ENCODE measurements at places on chromosomes 7 and 10. TPM values are rescaled to one million over a fixed set of nuclear protein-coding genes. Genes with fewer than 3 reads are reported as not detected.

The DUSP5 gene
- 25.9 TPM for total RNA-seq

The ANKRD1 gene
- not detected for total RNA-seq

The ZDHHC6 gene
- 64.3 TPM for total RNA-seq

The C10orf53 gene
- not detected for total RNA-seq

The NHLRC2 gene
- total RNA-seq, result 23.7 TPM

GRCh38 chr7:143901332-143901667, 676 bp downstream of the TCAF1 start:
- peak overlapping the region; percentile 90 for H3K27ac ChIP-seq
- peak overlapping the region; percentile 92 for H3K4me3 ChIP-seq
- DNase-seq, result no peak
- peaks cover 26% of the 10 kb centered on the region for H3K4me1 ChIP-seq
- H3K36me3 ChIP-seq, result no peaks in the 10 kb centered on the region

DNA sequence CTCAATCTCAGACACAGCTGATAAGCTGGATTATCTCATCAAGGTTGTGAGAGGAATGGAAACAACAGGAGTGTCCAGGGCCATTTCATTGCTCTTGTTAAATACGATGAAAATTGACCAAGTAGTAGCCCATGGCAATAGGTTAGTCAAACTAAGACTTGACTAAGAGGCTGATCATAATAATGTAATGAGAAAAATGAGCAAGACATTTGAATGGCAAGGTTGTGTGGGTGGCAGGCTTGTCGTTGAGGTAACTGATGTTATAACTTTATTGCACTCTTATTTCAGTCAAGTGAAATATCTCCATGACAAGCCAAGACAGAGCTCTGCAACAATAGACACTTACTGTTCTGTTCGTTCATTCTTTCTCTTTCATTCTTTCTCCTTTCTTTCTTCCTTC, 532.0 kb downstream of the GATA3 start:
- no peak overlapping the region for H3K4me3 ChIP-seq
- no peak overlapping the region for H3K27ac ChIP-seq
- H3K27me3 ChIP-seq, result peaks cover 15% of the 10 kb centered on the region
- H3K36me3 ChIP-seq, result no peaks in the 10 kb centered on the region
- DNase-seq, result no peak
- H3K4me1 ChIP-seq, result no peaks in the 10 kb centered on the region

DNA sequence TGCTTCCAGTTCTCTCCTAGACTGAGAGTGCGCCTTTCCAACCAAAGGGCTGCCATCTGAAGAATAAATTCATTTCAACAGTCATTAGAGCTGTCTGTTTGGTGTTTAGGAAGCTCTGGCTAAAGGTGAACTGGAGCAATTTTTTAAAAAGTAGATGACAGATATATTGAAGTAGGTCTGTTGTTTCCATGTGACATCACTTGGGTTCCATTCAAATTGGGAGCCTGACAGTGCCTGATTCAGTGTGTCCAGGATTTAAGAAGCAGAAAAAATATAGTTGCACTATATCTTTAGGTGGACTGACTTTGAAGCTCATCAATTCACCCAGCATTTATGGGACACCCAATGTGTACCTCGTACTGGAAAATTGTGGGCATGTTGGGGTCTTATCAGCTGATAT, 367.7 kb downstream of the BBS9 start:
- H3K27me3 ChIP-seq, result no peaks in the 10 kb centered on the region
- H3K4me1 ChIP-seq, result no peaks in the 10 kb centered on the region
- no peak overlapping the region for H3K4me3 ChIP-seq
- no peaks in the 10 kb centered on the region for H3K36me3 ChIP-seq

DNA sequence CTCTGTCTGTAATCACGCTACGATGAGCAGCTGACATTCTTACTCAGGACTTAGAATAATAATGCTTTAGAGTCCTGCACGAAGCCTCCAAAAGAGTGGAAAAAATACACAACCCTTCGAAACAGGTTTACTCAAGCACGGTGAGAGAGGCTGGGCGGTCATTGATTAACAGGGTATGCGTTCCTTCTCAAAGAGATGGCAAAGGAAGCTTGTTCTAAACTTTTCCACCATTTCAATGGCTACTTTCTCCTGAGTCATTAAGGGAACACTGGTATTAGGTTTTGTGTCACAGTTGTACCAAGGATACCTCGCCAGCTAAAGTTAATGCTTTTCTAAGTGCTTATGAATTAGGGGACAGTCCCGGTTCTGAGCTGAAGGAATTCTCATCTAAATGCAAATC, 141.9 kb upstream of the RHEB start:
- H3K4me1 ChIP-seq, result no peaks in the 10 kb centered on the region
- no peaks in the 10 kb centered on the region for H3K27me3 ChIP-seq
- H3K27ac ChIP-seq, result no peak overlapping the region
- DNase-seq, result no peak
- no peak overlapping the region for H3K4me3 ChIP-seq

- H3K4me3 ChIP-seq, result no peak overlapping the region
- H3K27ac ChIP-seq, result no peak overlapping the region
- no peaks in the 10 kb centered on the region for H3K4me1 ChIP-seq
- H3K27me3 ChIP-seq, result no peaks in the 10 kb centered on the region
Measured at GRCh38 chr7:10804770-10805169, 168.9 kb upstream of the PHF14 start.

DNA sequence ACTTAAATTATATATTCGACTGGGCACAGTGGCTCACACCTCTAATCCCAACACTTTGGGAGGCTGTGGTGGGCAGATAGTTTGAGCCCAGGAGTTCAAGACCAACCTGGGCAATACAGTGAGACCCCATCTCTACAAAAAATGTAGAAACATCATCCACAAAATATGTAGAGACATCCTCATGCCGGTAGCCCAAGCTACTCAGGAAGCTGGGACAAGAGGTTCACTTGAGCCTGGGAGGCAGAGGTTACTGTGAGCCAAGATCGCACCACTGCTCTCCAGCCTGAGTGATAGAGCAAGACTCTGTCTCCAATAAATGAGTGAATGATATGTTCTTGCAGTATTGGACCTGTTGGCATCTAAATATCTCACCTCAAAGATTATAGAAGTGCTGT, 22.6 kb upstream of the TNS3 start:
- H3K27ac ChIP-seq, result no peak overlapping the region
- no peaks in the 10 kb centered on the region for H3K4me1 ChIP-seq
- H3K27me3 ChIP-seq, result no peaks in the 10 kb centered on the region
- H3K4me3 ChIP-seq, result no peak overlapping the region
- DNase-seq, result no peak
- H3K36me3 ChIP-seq, result no peaks in the 10 kb centered on the region

DNA sequence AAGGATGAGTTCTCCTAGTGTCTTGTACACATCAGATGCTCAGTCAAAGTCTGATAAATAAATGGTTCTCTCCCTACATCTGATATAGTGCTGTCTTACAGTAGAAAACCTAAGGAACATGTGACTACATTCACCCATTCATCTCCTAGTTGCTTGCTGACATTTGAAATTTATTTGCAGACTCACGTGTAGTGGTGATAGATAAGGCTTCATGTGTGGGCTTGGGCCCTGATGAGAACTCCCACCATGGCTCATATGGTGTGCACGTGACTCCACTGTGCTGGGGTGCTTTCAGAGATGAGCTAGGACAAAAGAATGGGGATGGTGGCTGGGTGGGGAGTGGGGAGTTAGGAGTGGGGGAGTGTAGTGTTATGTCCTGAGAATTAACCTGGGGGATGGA, 287.3 kb downstream of the RPS24 start:
- peaks cover under 1% of the 10 kb centered on the region for H3K36me3 ChIP-seq
- no peak overlapping the region for H3K27ac ChIP-seq
- peaks cover 13% of the 10 kb centered on the region for H3K4me1 ChIP-seq
- peaks cover 9% of the 10 kb centered on the region for H3K27me3 ChIP-seq
- no peak for DNase-seq
- no peak overlapping the region for H3K4me3 ChIP-seq

DNA sequence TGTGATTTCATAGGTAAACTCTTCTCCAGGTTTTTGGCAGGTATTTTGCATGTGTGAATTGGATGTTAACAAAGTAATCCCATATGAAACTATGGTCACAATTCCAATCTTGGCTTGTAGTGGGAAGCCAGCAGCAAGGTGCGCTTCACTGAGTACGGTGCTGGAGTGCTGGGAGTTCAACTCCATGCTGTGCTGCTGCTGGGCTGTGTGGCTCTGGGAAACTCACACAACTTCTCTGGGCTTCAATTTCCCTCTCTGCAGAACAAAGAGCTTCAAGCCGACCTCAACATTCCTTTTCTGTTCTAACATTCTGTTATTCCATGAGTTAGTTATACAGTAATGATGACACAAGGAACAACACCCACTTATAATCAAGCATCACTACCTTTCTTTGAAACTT, 18.2 kb upstream of the PITRM1 start:
- no peak overlapping the region for H3K27ac ChIP-seq
- peaks cover 2% of the 10 kb centered on the region for H3K36me3 ChIP-seq
- no peak for DNase-seq
- peaks cover 55% of the 10 kb centered on the region for H3K27me3 ChIP-seq

GRCh38 chr10:98511876-98512275, 65.1 kb upstream of the HPS1 start:
- H3K4me3 ChIP-seq, result no peak overlapping the region
- no peaks in the 10 kb centered on the region for H3K4me1 ChIP-seq
- H3K27me3 ChIP-seq, result peaks cover 13% of the 10 kb centered on the region
- DNase-seq, result no peak
- H3K36me3 ChIP-seq, result no peaks in the 10 kb centered on the region
- H3K27ac ChIP-seq, result no peak overlapping the region

DNA sequence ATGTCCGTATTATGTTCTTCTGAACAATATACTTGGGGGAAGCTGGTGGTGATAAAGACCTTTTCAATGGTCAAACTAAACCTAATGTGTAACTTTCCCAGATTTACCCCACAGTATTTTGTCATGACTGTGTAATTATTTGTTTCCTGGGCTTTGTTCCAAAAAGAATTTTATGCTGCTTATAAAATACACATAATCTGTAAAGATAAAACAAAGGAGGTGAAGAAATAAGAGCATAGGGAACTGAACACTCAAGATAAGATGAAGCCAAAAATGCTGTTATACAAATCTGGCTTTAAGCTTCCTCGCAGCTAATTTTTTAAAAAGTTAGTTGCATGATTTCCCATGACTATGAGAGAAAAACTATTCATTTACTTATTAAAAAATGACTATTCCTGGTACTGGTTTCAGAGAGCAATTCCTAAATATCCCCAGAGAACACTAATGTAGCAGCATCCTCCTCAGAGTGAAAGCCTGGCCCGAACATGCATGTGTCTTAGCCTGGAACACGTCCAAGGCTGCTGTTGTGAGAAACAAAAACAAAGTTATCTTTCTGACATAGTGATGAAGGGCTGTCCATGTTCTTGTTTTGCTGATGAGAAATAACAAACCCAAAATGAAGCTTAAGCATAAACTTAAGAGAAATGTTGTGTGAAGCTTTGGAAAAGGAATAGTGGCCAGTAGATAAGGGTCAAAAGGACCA, 33.9 kb downstream of the MALSU1 start:
- DNase-seq, result no peak

DNA sequence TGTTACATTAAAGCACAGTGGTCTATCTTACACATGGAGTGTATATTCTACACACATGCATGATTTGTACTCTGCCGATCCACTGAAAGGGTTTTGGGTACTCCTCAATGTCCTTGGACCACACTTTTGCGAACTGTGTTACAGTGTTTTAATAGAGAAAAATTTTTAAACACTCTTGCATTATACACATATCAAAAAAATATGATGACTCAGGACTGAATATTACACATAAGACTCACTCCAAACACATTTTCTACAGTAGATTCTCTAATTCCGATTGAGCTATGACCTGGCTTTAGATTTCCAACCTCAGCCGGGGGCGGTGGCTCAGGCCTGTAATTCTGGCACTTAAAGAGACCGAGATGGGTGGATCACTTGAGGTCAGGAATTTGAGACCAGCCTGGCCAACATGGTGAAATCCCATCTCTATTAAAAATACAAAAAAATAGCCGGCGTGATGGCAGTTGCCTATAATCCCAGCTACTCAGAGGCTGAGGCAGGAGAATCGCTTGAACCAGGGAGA, 222.4 kb downstream of the CACNA2D1 start:
- H3K27ac ChIP-seq, result no peak overlapping the region
- H3K4me3 ChIP-seq, result no peak overlapping the region
- H3K27me3 ChIP-seq, result no peaks in the 10 kb centered on the region
- no peak for DNase-seq

GRCh38 chr10:62665771-62666170, 138.7 kb upstream of the ADO start:
- H3K4me1 ChIP-seq, result no peaks in the 10 kb centered on the region
- H3K36me3 ChIP-seq, result no peaks in the 10 kb centered on the region
- no peak for DNase-seq
- H3K27ac ChIP-seq, result no peak overlapping the region

GRCh38 chr7:18109762-18110161, 82.1 kb upstream of the PRPS1L1 start:
- H3K4me3 ChIP-seq, result no peak overlapping the region
- no peak for DNase-seq
- no peaks in the 10 kb centered on the region for H3K4me1 ChIP-seq
- no peaks in the 10 kb centered on the region for H3K36me3 ChIP-seq
- no peak overlapping the region for H3K27ac ChIP-seq
